ENCODE measurements at places on chromosomes 1 and 21.

- DNase-seq = no peak
Measured at GRCh38 chr1:76269155-76269554, 194.6 kb downstream of the ST6GALNAC3 start.

DNA sequence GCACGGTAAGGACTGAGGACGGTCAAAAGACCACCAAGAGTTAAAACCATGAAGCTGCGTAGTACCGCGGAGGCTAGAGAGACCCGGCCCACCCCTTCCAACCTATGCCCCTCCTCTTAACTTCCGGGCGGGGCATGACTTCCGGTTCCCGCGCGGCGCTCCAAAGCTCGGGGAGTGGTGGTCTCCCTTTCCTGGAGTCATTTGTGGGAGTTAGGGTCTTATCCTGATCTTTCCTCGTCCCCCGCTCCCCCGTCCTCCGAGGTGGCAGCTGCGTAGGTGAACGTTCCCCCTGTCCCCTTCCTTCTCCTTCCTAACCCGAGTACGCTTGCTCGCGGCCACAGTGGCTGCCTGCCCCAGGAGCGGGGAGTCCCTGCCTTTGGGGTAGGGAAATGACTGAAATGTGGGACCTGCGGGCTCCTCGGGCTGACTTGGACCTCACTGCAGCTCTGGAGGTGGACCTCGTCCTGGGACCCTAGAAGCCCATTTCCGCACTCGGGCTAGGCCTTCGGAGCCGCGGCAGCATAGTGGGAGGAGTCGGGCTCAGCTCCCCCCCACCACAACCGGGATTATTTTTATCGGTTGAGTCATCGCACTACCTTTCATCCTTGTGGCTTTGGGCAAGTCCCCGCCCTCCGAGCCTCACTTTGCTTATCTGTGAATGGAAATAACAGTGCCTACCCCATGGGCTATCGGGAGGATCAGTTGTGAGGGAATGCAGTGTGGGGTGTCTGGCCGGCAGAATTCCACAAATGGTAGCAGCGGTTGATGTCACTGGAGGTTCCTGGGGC is 24.1 kb downstream of the CELA3A start:
- DNase-seq = peak; percentile 83

DNA sequence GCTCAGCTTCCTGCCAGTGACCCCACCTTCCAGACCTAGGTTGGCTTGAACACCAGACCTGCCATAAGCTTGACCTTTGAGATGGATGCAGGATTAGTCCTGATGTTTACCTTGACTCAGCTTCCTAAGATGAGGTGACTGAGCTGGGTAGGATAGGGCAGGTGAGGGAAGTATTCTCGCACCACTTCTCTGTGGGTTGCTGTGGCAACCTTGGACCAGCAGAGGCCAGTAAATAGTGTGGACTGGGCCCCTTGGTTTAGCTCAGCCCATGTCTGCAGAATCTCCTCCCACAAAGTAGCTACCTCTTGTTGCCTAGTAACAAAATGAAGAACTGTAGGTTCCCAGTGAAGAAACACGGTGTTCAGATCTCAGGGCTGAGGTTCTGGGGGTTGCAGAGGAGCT is 8.4 kb downstream of the RPS6KA1 start:
- no peak for DNase-seq

DNA sequence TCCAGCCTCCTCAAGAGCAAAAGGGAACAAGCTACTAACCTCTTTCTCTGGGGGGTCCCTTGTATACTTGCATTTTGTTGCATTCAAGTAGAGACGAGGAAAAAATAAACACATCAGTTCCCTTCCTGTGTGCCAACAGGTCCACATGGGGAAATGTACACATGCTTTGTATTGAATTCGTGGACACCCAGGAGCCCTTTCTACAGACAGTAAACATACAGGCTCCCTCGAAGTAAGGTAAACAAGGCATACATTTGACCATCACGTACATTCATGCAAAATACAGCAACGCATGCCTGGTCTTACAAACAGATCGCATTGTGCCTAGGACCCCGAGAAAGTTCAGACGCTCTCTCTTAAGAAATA is 1.1 kb downstream of the KCND3 start:
- no peak for DNase-seq

- DNase-seq = no peak
Measured at GRCh38 chr1:191034132-191034531, 556.5 kb upstream of the BRINP3 start.

- DNase-seq = no peak
Measured at GRCh38 chr1:189764391-189765320, 713.0 kb downstream of the BRINP3 start.

GRCh38 chr1:94606471-94606870 is 64.9 kb upstream of the F3 start:
- DNase-seq = no peak

- no peak for DNase-seq
Measured at GRCh38 chr1:41493117-41493536, 8.6 kb upstream of the EDN2 start.

GRCh38 chr1:246510147-246511030 is 3.3 kb upstream of the SMYD3 start:
- DNase-seq = no peak

DNA sequence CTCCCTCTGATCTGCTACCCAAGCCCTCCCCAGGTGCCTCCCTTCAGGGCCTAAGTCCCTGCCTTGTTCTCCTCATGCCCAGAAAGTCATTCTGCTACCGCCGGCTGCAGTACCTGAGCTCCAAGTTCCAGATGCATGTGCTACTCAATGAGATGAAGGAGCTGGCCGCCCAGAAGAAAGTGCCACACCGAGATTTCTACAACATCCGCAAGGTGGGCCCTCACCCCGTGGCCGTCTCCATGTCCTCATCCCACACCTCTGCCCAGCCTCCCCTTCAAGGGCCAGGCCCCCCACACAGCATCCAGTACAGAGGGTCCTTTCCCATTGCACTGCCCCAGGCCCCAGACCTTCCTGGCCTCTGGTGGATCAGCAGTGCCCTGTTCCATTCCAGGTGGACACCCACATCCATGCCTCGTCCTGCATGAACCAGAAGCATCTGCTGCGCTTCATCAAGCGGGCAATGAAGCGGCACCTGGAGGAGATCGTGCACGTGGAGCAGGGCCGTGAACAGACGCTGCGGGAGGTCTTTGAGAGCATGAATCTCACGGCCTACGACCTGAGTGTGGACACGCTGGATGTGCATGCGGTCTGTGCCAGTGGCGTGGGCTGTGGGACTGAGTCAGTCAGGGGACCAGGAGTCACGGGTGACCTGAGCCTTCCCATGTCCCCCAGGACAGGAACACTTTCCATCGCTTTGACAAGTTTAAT is 8.2 kb downstream of the AMPD2 start:
- DNase-seq = no peak

- no peak for DNase-seq
Measured at GRCh38 chr1:229696385-229696784, 70.3 kb downstream of the URB2 start.

Data from activated T-helper 1 cell treated with anti-CD3 and anti-CD28 coated beads, Interleukin-2, amount 50 U/mL, for 16 hours (primary cell).